ENCODE measurements at places on chromosomes 7 and 10.

GRCh38 chr10:50396491-50397311 is 145.4 kb upstream of the ASAH2 start:
- no peak for DNase-seq

DNA sequence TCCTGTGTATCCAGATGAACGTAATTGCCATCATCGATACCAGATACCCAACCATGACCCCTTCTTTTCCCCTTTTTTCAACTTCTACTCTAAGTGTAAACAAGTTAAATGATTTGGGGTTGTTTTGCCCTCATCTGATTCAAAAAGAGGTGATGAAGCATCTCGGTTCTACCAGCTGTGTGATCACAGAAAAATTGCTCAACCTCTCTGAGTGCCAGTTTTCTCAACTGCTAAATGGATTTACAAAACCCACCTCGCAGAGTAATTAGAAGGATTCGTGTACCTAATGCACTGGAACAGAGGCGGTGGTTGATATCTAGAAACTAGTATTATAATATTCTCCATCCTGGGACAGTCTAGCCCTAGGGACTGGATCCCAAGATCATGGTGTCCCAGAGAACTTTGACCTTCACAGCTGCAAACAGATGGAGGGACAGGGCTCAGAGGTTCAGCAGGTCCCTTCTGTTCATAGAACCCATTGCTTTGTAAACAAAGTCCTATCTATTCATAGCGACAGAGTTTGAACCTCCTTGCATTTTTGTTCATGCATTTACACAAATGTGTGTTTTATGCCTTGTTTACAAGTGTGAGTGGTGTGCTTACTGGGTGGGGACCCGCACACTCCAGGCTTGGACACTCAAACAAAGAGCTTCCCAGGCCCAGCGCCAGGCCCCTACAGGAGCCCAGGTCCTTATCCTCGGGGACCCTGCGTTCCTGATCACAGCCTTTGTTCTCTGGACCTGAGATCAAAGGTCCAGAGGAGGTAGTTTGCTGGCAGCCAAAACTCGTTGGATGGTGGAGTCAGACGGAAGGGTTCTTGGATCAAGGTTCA is 46.4 kb downstream of the CALML3 start:
- DNase-seq = no peak

- DNase-seq = no peak
Observed at GRCh38 chr7:137146012-137146455, 197.5 kb downstream of the PTN start.

- no peak for DNase-seq
Observed at GRCh38 chr7:30734497-30734896, 17.4 kb upstream of the INMT start.

- DNase-seq = no peak
Observed at GRCh38 chr7:69847921-69848612, 249.8 kb downstream of the AUTS2 start.

DNA sequence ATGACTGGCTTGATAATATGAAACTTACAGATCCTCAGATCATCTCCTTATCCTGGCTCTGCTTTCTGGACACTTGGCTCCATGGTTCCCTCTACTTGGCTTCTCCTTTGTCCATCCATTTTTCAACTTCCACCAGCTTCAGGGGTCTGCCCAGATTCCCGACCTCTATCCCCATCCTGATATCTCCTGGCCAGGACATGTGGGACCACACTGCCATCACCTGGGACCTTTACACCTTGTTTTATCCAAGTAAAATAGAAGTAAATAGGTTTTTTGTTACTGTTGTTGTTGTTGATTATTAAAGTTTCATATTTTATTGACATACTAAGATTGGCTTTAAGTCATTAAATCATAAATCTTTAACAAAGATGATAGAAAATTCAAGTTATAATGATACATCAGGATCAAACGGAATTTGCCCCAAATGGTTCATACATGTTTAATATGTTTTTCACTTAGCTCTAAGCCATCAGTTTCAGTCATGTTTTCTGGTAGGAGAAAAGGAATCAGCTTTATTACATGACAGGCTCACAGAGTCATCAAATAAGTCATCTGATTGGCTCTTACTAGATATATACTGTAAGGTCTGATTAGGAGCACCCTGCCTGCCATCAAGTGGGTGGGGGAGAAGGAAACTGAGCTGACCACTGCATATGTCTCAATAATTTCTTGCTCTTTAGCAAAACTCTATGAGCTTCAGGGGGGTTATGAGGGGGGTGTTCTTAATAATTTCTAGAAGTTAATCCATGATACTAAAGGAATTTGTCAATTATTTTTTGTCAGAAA is 111.5 kb upstream of the AHR start:
- no peak for DNase-seq

DNA sequence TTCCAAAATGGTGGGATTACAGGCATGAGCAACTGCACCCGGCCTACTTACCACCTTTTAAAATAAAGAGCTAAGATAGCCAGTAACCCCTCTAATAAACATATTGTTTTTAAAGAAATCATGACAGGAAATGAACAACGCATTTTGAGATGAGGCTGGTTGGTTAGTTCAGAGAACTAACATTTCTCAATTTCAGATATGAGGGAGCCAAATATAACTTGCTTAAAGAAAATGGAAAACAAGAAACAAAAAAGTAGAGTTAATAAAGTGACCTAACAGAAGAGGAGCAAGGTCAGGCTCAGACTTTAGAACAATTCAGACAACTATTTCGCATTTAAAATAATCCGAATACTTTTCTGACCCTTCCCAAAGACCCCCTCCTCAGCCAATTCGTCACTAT is 254.9 kb upstream of the PHF14 start:
- no peak for DNase-seq

GRCh38 chr7:111485701-111486380 is 76.5 kb downstream of the IMMP2L start:
- no peak for DNase-seq

DNA sequence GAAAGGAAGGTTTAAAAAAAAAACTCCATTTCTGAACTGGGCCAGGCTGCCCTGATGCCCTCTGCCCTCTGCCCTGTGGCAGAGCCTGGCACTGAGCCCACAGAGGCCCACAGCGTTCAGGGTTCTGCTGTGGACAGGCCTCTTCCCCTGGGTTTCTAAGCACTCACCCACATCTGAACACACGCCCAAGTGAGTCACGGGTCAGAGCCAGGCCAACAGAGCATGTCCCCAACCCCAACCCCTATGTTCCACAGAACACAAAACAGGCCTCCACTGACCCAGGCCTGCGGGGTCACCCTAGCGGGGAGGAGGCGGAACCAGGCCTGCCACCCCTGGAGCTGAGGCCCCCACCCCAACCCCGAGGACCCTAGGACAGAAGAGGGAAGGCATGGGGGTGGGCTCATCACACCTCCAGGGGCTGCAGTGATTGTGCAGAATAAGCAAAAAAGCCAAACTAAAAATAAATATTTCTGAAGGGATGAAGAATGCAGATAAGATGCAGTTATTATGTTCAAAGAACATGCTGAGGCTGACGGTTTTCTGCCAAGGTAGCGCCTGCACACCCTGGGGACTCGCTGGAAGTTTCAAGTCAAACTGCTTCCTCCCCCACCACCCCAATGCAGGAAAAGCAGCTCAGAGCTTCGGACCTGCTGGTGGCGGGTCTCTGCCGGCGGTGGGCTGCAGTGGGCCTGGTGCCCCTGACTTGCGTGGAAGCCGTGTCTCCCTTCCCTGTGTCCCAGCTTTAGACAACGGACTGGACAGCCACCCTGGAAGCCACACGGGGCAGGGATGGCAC is 5.4 kb downstream of the WDR86 start:
- DNase-seq = no peak

DNA sequence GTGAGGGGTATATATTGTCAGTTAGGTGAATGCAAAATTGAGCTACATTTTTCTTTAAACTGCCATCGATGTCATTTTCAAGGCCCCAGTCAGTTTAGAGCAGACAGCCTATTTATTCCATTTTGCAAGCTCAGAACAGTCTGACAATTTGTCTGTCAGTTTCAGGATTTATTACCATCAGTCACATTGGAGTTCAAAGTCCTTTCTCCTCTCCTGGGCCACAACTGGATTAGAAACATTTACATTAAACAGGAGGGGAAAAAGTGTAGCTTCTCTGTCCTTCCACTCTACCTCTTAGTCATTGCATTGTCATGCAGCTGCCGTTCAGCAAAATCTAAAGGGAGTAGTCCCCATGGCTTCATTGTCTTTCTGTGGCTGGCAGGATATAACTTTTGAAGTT is 3.5 kb upstream of the GHITM start:
- DNase-seq = no peak

DNA sequence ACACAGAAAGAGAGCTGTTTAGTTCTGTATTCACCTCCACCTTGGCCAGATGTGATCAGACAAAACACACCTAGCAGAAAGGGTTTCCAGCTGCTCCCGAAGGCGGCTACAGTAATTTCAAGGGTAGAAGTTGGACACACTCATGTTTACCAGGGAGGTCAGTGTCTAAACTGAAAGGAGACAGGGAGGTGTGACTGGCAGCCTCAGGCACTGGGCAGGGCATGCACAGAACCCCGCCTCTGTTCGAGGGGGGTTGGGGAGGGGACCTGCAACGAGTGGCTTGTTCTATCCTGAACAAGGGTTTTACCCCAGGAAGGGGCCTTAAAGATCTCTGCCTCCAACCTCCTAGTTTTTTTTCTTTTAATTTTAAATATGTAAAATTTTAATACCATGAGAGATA is 49.6 kb downstream of the BPGM start:
- DNase-seq = no peak
